ENCODE measurements at places on chromosomes 7 and 10.

GRCh38 chr7:152363798-152364197 lies 72.0 kb downstream of the KMT2C start:
- DNase-seq: no peak

- DNase-seq: no peak
These were observed 336.0 kb downstream of the HGF start for GRCh38 chr7:81433692-81434331.

DNA sequence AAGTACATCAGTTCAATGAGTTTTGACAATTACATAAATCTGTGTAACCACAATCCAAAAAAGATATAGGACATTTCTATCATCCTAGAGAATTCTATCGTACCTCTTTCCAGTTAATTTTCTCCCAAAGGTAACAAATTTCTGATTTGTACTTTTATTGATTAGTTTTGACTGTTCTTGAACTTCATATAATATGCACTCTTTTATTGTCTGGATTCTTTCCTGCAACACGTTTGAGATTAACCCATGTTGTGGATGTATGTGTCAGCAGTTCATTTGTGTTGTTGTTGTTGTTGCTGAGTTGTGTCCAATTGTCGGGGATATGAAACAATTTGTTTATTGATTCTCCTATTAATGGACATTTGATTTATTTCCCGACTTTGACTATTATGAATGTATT lies 145.9 kb upstream of the WDR11 start:
- no peak for DNase-seq

DNA sequence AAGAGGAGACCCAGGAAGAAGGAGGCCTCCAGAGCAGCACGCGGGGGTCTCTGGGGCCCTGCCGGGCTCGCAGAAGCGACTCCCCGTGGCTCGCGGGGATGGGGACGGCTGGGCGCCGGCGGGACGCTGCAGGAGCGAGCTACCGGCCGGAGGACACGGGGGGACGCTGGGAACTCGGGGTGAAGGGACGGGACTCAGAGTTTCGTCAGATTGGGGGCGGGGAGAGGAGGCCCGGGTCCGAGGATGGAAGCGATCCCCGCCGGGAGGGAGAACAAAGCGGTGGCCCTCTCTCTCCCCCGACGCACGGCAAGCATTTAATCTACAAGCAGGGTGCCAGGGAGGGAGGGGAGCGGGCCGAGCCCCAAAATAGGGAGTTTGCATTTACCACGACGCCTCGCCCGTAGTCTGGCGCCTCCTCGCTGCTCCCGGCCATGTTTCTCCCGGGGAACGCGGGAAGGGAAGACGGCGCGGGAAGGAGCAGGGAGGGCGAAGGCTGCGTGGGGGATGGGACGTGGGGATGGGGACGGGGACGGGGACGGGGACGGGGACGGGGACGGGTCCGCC lies at the start of gene PRTFDC1:
PRTFDC1 (minus strand) TSS at position 464 of the 564 bp plus-strand sequence; CDS start at position 433, 31 bp downstream.
- DNase-seq: peak; percentile 28

- no peak for DNase-seq
These were observed 22.7 kb downstream of the KIAA1549 start for GRCh38 chr7:138958391-138958956.

- DNase-seq: no peak
These were observed 228.3 kb downstream of the BUB3 start for GRCh38 chr10:123382491-123382890.

- DNase-seq: no peak
These were observed 325.2 kb downstream of the BICC1 start for GRCh38 chr10:58837826-58838225.

DNA sequence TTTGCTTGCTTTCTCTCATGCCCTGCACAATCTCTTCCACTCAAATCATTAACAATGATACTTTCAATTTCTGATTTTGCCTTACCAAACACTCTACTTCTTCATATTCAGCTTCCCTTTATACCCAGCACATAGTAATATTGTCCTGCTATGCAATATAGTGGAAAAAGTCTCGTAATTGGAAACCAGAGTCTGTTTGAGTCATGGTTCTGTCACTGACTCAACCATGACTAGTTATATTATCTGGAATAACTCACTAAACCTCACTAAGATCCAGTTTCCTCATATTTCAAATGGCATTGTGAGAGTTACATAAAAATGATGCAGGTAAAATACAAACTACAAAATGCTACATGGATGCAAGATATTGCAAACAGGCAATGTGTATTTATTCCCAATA lies 98.5 kb upstream of the LRRTM3 start:
- no peak for DNase-seq
